ENCODE measurements at places on chromosomes 1 and 21.

DNA sequence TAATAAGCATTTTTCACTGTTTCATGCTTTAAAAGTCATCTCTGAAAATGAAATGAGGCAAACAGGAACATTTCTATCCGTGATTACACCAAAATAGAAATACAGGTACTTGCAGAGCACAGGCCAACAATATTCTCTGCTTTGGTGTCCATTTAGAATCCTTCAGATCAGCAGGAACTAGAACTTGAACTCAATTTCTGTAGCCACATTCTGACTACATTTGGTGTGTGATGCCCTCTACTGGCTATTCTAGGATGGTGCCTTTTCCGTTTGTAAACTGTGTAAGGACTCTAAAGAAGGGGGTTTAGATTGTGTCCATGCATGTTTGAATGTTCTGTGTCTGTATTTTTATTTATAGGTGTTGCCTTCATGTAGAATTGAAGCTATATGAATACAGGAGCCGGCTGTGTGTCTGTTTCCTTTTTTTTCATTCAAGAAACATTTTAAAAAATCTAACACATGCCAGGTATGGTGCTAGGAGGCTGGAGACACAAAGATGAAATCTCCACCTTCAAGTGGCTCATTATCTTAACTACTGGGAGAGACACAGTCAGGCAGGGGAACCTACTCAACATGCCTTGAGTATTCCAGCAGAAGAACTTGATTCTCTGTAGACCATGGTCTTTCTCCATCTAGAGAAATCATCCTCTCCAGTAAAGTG, 7.6 kb upstream of the ZNF326 start:
- peak; percentile 31 for DNase-seq

GRCh38 chr1:32898958-32899357, 2.2 kb downstream of the TMEM54 start:
- DNase-seq, result no peak

DNA sequence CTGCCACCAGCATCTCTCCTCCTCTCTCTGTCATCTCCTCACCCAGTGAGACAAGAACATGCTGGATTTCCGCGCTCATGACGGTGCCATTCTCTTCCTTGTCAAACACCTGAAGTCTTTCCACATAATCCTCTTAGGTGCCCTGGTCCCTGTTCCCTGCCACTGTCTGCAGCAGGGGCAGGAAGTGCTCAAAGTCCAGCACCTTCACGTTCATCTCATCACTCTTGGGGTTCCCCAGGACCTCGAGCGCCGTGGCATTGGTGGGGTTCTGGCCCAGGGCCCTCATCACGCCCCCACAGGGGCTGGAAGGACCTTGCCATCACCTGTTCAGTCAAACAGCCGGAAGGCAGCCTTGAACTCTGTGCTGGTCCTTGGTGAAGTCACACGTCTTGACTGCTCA, 9.1 kb upstream of the AGPAT3 start:
- DNase-seq, result no peak

- DNase-seq, result no peak
These were observed 3.3 kb upstream of the C1orf174 start for GRCh38 chr1:3903141-3904005.

DNA sequence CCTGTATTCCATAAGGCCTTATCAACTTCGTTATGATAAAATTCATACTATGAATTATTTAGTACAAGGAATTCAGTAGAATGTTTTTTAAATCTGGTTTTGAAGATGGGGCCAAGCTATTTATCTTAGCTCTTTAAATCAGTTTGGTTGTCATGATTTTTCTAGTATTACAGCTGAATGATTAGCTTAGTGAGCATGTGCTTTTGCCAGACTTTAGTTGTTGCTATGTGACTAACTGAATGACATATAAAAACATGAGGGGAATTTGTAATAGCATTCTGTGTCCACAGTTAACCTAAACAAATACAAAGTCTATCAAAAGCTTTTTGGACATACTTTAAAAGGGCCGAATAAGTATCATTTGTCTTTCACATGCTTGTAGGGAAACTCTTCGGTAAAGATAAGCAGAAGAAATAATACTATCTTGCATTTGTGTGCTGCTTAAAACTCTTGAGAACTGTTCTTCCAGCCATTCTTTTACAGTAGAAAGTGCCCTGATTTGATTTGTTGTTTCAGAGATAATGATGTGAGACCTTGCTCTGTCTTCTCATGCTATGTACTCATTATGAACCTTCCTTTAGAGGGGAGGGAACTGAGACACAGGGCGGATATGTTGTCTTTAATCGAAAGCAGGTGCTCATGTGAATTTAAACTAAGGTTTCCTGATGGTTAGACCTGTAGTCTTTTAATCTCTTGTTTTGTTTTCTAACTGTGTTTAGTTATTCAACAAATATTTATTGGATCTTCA, 18.8 kb downstream of the NEK7 start:
- DNase-seq, result no peak

DNA sequence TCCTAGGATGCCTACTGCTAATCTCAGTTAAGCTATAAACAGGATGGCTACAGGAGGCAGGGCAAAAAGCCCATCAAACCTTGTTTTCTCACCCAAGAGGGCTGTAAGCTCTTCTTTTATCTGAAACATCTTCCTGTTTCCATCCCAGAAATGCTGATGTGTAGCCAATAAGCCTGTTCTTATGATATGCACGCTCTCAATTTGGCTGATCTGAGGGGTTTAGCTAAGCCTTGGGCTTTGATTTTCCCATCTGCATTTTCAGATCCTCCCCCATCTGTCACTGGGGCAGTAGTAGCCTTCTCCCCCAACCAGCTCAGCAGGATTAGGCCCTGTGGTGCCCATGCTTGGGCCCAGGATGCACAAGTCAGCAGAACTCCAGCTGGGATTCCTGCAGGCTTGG, 105.0 kb downstream of the BRINP2 start:
- DNase-seq, result no peak

DNA sequence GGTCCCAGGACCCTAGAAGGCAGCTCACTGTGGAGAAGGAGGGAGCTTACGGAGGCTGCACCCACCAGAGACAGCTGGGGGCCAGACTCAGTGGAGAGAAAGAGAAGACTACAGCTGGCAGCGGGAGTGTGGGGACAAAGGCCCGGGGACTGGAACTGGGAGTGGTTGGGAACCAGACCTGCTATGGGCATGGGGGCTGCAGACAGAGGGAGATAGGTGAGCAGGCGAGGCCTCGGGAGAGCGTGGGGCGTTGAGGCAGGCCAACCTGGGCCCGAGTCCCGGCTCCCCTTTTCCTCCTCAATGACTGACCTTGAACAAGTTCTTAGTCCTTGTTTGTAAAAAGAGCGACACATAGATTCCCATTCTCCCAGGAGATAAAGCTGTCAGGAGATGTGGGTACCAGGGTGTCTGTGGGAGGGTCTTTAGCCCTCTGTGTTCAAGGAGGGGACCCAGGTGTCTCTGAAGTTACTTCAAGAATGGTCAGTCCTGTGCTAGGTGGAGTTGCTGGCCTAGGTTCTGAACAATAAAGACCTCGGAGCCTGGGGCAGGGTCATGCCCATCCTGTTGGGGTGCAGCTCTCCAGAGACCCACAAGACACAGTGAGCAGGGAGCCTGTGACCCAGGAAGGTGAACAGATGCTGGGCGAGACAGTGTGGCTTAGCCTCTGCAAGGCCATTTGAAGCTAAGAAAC, 87.9 kb downstream of the ITPKB start:
- no peak for DNase-seq

DNA sequence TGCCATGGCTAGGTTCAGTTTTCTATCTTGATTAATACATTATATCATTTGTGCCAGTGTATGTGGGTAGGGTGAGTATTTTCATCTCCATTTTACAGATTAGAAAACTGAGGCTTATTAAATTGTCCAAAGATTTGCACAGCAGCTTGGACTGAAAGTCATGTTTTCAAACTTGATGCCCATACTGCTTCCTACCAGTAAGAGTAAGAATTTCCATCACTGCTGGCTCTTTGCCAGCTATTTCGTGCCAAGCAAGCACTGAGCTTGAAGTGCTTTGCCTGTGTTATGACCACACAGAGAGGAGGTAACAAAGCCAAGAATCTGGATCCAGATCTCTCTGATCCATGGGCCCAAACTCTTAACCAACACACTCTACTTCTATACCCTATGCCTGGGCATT, 295.0 kb downstream of the VAV3 start:
- no peak for DNase-seq

- no peak for DNase-seq
These were observed 23.1 kb downstream of the TRAF5 start for GRCh38 chr1:211349741-211350140.

GRCh38 chr1:39485046-39485803, 6.2 kb upstream of the BMP8A start:
- no peak for DNase-seq

DNA sequence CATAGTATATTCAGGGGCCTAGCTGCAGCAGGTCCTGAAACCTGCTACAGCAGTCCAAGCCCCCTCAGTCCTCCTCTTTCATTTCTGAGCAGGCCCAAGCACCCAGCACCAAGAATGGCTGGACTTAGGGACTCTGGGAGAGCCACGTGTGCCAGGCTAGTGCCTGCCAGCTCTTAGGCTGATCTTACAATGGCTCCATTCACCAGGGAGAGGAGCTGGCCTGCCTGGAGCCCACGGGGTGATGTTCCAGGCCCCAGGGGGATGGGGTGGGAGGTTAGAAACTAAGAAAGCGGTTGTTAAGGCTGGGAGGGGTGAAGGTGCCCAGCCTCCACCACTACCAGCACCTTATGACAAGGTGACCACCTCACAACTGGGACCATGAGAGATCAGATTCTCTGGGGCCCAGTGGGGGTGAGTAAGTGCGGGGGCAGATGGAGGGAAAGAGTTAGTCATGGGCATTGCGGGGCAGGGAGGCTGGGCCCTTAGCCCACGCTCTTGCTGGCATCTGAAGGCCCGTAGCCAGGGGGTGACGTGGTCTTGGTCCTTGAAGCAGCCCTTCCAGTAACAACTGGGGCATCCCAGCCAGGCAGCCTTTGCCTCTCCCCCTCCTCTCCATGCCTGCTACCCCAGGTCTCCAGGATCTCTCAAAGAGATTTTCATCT, 30.3 kb upstream of the CLIC4 start:
- DNase-seq, result no peak

DNA sequence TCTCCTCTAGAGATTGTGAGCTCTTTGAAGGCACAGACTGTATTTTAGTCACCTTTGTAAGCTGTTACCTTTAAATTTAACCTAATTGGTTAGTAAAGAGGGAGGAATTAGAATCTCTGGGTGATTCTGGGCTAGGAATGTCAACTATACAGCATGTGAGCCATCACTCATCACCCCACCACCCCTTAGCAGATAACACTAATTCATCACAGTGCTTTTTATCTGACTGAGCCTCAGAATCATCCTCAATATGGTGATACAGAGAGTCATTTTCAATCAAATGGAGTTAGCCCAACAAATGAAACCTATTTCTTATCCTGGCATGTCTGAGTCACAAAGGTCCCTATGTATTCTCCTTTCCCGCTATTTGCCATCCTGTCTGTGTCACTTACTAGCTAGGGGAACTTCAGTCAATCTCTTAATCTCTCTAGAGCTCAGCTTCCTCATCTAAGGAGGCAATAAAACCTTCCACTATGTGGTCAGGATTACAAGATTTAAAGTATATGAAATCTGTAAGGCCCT, 13.3 kb downstream of the KCNJ10 start:
- DNase-seq, result no peak

DNA sequence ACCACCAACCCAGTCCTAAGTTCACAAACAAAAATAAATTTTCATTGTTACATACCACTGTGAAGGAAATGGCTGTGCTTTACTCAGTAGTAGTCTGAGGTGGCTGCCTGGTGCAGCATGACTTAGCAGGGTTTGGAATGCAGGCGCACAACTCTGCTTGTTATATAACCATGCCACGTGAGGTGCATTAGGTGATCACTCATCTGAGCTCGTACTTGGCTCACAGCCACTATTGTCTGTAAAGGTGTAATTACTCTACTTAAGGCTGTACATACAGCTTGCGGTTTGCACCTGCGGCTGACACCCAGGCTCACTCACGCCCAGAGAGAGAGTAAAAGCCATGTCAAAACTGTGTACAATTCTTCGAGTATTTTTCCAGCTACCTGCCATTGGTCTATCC, 599.4 kb downstream of the LTN1 start:
- DNase-seq, result no peak

GRCh38 chr1:224377676-224378006, 21.0 kb downstream of the CNIH4 start:
- no peak for DNase-seq

DNA sequence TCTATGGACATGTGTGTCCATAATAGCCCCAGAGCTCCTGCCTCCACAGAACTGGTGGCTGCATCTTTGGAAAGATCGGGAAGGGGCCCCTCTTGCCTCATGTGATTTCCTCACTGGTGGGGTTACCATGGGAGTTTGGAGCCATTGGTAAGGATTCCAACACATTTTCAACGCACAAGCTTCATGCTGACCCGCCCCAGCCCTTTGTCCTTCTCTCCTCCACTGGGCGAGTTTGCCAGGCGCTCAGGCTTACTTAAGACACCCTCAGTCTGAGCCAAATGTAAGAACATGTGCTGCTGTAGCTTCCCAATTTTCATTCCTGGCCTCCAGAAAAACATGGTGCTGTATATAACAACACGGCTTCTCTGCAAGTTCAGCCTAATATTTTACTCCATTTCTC, 72.4 kb downstream of the ATP5PO start:
- DNase-seq, result no peak

Measured in stimulated activated CD8-positive, alpha-beta memory T cell treated with anti-CD3 and anti-CD28 coated beads, Interleukin-7, amount 100 ng/mL, for 1 hour (primary cell).